ENCODE measurements at places on chromosomes 11 and 22.

DNA sequence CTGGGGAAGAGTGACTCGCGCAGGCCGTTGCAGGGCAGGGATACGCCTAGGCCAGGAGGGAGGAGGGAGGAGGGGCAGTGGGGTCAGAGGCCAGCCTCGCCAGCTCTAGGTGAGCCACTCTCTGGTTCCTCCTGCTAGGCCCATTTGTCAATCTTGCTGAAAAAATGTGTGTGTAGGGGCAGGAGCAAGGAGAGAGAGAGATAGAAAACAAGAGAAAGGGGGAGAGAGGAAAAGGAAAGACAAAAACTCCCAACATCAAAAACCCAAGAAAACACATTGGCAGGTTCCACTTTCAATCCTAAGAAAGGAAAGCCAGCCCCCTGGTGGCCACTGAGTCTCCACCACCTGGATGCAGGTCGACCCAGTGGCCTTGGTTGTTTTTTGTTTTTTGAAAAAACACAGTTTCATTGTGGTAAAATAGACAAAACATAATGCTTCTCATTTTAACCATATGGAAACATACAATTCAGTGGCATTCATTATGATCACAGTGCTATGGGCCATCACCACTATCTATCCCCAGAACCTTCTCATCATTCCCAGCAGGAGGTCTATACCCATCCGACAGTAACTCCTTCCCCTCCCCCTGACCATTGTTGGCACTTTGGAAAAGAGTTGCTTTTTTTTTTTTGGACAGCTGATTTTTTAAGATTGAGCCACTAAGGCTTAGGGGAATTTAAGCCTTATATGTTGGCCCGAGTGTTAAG lies 10.9 kb downstream of the OMP start:
- no peak for DNase-seq

DNA sequence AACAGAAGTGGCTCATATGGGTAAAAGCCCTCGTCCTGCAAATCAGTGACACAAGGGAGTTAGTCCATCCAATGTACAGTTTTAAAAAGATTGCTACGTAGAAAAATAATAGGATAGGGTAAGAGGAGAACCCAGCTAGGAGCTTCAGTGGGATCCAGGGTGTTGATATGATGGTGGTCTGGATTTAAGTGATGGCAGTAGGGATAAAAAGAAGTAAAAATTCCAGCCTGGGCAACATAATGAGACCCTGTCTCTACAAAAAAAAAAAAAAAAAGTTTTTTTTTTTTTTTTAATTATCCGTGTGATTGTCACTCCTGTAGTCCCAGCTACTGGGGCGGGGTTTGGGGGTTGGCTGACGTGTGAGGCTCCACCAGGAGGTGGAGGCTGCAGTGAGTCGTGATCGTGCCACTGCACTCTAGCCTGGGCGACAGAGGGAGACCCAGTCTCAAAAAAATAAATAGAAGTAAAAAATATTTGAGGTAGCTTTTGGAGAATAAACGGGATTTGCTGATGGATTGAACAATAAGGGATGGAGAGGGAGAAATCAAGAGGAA lies 7.0 kb upstream of the L3MBTL2 start:
- peak; percentile 37 for DNase-seq

GRCh38 chr11:45104006-45104789 lies 42.2 kb upstream of the PRDM11 start:
- DNase-seq, result no peak

GRCh38 chr22:20565079-20565734 lies 57.8 kb downstream of the MED15 start:
- DNase-seq, result no peak

- DNase-seq, result no peak
These were observed 927.4 kb downstream of the BRD1 start for GRCh38 chr22:48900327-48900597.

- DNase-seq, result no peak
These were observed 22.4 kb upstream of the CAPRIN1 start for GRCh38 chr11:34029176-34029575.

All from T follicular helper cell (primary cell).